ENCODE measurements at places on chromosomes 1 and 21.

DNA sequence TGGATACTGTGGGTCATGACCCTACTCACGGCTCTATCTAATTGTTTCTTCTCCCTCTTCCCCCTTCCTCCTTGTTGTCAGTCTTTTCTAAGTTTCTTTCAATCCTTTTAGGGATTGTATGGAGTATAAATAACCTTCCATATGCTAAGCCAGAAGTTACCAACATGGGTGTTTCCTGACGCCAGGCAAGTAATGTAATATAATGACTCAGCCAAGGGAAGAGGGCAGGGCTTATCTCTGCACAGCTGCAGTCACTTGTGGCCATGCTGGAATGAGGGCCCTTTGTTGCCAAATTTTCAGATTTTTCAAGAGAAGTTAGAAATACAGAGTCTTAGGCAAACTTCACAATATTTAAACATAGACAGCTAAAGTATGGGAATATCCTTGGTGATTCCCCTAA is 194.6 kb downstream of the ST6GALNAC3 start:
- no peak for DNase-seq

DNA sequence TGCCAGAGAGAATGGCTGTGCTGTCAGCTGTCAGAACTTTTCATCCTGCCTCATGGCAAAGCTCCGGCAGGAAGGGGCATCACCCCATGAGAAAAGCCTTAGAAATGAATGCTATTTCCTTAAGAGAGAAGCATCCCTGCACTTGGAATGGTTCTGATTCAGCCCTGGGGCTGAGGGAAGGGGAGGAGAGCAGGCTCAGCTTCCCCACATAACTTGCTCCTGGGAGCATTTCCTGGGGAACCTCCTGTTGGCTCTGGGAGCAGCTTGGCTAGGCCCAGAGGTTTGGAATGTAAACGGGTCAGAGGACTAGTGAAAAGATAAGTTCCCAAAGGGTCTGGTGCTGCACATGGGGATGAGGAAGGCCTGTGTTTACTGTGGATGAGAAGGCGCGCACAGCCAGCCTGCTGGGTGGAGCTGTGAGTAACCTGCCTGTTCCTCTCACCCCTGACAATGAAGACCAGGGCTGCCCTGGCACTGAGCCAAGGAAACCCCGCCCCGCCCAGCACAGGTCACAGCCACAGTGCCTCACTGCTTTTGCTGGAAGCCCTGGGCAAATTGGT is 5.0 kb downstream of the PRELP start:
- DNase-seq: no peak

GRCh38 chr1:54273795-54274163 is 73.8 kb downstream of the MRPL37 start:
- no peak for DNase-seq

GRCh38 chr1:183318433-183318832 is 99.7 kb downstream of the NMNAT2 start:
- no peak for DNase-seq

DNA sequence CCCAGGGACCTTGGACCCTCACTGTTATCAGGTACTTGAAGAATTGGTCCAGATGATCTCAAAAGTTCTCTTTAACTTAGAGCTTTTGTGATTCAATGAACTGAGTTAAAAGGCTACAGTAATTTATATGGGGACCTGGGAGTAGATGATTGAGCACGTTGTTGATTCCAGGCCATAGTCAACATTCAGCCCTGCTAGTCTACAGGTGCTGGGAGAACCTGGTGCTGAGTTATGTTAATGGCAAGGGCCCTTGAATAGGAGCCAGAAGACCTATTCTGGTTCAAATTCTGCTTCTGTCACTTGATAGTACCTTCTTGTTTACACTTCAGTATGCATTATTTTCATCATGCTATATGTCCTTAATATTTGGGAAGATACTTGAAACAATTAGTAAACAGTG is 11.2 kb downstream of the DYRK3 start:
- no peak for DNase-seq

DNA sequence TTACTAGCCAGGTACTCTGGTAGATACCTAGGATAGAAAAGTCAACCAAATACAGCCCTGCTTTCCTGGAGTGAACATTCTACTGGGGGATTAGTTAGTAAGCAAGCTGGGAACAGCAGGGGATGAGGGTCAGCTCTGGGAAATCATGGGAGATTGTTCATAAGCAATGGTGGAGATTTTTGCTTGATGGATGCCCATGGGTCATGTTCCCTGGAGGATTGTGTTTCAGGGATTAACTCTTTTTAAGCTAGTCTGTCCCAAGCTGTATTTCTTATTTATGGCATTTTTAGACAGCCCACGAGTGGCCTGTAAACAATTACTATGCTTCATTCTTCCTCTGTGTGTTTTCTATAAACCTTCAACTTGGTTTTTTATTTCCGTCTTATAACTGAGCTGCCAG is 18.9 kb downstream of the CACHD1 start:
- no peak for DNase-seq

DNA sequence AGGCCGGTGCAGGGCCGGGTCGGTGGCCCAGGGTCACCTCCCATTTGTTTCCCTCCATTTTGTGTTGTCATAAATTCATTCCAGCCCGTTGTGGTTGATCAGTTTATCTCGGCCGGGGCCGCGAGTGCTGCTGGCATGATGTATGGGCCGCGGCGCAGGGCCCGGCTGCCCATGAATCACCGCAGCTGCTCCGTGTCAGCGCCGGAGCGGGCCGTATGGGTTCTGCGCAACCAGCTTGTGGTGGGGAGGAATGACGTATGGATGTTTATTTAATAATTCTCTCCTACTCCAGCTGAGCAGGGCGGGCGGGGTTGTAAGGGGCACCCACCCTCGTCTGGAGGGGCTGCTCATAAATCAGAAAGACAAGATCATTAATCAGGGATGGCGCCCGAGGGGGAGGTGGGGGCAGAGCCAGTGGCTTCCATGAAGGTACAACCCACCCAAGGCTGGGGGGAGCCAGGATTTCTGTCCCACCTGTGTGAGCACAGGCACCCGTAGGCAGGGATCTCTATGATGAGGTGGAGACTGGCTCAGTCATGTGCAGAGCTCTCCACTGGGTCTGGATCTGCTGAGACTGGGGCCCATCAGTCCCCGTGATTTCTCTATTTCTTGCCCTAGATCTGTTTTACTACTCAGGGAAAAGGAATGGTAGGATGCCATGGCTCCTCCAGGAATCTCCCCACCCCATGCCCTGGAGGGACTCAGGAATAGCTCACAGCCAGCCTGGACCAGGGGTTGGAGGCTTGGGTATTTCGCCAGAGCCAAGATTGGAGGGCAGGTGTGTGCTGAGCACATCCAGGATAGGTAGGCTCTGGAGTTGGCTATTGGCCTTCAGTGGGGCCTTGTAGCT is 27.8 kb downstream of the TMEM53 start:
- no peak for DNase-seq

DNA sequence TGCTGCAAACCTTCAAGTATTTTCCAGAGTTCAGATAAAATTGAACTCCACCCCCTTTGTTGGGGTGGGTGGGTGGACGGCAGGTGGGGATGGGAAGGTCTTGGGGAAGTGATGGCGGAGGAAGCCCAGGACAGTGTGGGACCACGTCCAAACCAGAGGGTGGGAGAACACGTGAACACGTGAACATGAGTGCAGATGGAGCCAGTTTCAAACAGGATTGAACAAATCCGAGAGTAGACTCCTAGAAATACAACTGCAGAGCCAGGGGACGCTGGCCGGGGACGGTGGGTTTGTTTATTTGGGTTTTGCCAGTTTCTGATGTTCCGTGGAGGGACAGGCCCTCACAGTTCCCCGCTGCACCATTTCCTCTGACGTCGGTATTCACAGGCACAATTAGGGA is 2.9 kb downstream of the KRTAP10-2 start:
- no peak for DNase-seq

GRCh38 chr1:174954073-174954460 is 45.7 kb upstream of the CACYBP start:
- no peak for DNase-seq

DNA sequence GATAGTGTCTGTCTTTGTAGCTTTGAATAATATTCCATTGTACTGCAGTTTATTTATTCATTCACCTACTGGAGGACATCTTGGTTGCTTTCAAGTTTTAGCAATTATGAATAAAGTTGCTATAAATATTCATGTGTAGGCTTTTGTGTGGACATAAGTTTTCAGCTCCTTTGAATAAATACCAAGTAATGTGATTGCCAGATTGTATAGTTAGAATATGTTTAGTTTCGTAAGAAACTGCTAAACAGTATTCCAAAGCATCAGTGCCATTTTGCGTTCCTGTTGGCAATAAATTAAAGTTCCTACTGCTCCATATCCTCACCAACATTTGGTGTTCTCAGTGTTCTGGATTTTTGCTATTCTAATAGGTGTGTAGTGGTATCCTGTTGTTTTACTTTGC is 311.7 kb upstream of the FMN2 start:
- DNase-seq: no peak

DNA sequence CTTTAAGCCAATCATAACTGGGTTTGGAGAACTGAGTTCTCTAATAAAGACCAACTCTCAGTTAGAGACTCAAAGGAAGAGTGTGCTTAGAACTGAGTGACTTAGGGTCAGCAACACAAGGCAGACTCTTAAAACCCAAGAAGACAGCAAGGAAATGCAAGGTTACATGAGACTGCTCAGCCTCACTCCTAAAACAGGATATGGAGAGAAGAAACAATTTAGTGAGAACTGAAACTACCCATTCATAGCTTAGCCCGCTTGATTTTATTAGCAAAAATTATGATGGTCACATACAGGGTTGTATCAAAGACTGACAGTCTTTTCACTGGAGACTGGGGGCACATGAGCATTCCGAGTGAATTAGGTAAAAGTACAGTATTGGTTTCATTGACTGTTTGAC is 78.9 kb upstream of the DMRTA2 start:
- DNase-seq: no peak

DNA sequence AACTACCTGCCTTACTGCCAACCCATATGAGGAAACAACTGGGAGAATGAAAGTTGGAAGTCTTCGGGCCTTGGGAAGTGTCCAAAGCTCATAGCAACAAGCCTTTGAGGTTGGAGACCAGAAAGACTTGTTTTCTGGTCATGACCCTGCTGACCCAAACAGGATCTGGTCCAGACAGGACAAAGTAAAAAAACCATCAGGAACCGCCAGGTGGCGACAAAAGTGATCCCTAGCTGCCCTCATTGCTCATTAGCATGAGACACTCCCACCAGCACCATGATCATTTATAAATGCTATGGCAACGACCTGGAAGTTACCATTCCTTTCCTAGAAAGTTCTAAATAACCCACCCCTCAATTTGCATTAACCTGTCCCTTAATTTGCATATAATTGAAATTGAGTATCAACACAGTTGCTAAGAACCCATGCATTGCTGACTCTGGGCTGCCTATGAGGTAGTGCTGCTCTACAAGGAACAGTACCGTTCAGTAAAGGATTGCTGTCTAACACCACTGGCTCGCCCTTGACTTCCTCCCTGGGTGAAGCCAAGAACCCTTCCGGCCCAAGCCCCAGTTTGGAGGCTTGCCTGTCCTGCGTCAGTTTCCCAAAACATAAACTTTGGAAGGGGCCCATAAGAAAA is 89.0 kb downstream of the URB2 start:
- no peak for DNase-seq

- no peak for DNase-seq
Measured at GRCh38 chr1:150964164-150964489, 10.5 kb downstream of the CERS2 start.

GRCh38 chr1:67683766-67684525 is 1.1 kb upstream of the GADD45A start:
- DNase-seq: no peak

GRCh38 chr1:93619507-93620171 is 62.0 kb downstream of the BCAR3 start:
- no peak for DNase-seq

- no peak for DNase-seq
Measured at GRCh38 chr1:166080967-166081870, 85.6 kb downstream of the FAM78B start.

DNA sequence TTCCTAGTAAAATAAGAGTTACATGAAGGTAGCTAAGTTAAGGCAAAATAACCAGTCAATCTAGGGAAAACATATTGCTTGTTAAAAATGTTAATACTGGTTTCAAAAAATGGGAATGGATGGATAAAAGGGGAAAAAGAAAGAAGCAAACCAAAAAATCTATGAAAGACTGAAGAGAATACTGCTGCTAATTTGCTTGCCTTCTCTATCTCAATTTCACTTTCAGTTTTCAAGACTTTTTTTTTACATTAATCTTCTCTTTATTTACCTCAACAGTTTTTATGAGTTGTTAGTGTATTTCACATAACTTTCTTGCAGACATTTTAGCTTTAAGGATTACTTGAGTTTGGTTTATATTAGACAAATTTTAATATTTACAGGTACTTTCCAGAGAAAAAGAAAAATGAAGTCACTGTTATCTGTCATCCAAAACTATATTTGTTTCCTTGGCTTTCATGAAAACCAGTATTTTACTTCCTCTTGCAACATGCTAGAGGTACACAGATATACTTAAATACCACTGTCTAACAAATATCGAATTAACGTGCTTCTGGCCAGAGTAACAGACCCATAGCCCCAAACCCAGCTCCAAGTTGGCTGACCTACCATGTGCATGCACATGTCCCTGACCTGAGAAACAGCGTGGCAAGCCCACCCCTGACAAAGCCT is 70.7 kb downstream of the COL24A1 start:
- no peak for DNase-seq

DNA sequence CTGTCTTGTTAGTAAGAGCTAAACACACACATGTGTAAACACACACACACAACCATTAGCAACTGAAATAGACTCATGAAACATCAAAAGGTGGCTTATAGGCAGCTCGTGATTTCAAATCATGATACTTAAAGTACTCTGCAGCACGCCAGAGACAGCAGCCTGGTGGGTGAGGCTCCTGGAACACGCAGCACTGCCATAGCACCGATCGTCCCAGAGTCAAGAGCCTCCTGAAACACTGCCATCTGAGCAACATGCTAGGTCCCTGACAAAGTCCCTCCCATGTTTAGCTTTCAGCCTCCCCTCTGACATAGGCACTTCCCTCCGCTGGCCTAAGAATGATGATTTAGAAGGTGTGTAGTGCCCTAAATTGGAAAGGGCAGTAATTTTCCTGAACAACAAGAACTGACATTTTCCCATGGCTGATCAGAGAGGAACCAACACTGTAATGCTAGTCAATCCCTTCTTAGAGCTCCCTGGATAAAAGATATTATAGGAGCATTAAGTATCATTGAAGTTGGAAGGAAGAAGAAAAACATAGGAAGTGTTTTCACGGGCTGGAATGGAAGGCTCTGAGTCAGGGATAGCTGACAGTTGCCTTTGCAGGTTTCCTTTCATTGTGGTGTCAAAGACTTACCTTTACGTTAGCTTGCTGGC is 14.1 kb upstream of the DPT start:
- DNase-seq: no peak

- no peak for DNase-seq
Measured at GRCh38 chr1:243827206-243827605, 22.8 kb downstream of the AKT3 start.
